ENCODE measurements at places on chromosomes 12 and 14.

- no peak for DNase-seq
Observed at GRCh38 chr12:83856803-83857202, 1055.8 kb downstream of the SLC6A15 start.

DNA sequence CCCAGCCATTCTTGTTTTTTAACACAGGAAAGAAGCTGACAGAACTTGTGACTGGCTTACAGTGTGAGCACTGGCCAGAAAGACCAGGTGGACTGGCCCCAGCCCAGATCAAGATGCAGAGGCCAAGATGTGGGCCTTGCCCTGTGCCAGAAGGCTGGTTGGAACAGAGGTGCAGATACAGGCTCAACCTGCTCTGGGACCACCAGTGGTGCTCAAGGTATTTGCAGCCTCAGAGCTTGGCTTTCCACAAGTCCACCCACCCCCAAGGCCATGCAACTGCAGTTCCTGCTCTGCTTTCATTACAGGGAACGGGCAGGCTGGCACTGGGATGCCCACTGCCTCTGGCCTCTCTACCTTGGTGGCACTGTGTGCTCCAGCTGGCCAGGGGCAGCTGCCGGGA is 23.3 kb downstream of the ZFC3H1 start:
- no peak for DNase-seq

DNA sequence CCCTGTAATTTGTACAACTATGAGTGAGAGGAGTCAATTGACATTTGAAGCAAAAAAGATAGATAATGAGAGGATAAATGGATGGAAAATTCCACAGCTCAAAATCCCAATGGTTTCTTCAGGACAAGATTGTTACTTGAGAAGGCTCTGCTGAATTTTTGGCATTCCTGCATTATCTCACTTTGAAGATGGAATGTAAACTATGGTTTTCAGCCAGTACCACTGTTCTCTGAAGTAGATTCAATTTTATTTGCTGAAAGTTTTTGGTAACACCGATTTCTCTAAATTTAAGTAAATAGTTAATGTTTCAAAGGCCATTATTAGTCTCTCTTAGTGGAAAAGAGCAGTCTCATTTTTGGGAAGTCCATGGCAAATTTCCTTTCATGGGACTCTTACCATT is 121.9 kb upstream of the SLC38A2 start:
- DNase-seq, result no peak

DNA sequence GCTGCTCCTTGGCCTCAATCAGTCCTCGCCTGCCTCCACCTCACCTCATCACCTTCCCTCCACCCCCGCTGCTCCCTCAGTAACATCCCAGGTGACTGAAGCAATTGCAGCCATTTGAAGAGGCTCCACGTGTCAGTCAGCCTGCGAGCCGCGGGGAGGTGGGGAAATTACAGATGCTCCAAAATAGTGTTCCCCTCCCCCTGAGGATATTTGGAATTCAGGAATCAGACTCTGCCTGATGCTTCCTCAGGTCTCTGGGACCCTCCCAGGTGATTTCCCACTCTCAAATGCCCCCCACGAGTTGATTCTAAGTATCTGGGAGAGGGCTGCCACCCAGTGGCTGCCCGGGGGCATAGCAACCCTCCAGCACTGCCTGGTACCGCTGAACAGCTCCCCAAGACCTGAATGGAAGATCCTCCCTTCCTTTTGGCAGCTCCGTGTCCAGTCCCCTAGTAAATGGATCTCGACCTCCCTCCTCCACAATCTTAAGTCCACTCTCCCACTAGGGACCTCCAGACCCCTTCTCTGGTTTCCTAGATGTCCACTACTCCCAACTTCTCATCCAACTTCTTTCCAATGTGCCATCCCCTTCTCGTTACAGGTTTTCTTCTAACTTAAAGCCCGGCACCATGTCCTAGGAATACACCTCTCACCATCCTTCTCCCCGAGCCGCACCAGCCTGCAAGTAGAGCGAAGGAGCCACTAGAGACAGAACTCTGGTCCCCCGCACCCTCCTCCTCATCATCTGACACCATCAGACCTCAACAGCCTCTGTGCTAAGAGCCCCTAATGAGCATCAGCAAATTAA is 1.4 kb upstream of the ASIC1 start:
- DNase-seq, result peak; percentile 70

DNA sequence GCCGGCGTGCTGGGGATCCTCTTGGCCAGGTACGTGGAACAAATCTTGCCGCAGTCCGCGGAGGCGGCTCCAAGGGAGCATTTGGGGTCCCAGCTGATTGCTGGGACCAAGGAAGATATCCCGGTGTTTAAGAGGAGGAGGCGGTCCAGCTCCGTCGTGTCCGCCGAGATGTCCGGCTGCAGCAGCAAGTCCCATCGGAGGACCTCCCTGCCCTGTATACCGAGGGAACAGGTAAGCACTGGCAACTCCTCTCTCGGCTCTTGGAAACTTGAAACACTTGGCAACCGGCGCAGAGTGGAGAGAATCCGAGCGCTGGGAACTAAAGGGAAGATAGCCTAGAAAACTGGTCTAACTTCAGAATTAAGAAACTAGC is 1.7 kb downstream of the PDE3A start:
- no peak for DNase-seq

DNA sequence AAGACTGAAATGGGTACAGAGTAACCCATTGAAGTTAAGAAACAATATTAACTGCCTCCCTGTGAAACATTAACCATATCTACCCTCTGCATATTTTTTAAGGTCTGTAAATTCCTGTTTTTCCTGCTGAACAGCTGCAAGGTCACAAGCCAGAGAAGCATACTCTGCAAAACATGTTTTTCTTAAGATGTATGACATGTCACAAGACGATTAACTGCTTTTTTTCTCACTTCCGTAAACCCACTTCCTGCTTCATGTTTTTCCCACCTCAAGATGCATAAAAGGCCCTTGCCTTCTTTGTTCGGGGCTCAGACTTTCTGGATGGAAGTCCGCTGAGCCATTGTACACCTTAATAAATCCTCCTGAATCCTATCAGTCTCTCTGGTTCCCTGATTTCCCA is 504.7 kb upstream of the MIS18BP1 start:
- DNase-seq, result no peak

GRCh38 chr12:18851271-18851670 is 113.4 kb downstream of the CAPZA3 start:
- DNase-seq, result no peak

DNA sequence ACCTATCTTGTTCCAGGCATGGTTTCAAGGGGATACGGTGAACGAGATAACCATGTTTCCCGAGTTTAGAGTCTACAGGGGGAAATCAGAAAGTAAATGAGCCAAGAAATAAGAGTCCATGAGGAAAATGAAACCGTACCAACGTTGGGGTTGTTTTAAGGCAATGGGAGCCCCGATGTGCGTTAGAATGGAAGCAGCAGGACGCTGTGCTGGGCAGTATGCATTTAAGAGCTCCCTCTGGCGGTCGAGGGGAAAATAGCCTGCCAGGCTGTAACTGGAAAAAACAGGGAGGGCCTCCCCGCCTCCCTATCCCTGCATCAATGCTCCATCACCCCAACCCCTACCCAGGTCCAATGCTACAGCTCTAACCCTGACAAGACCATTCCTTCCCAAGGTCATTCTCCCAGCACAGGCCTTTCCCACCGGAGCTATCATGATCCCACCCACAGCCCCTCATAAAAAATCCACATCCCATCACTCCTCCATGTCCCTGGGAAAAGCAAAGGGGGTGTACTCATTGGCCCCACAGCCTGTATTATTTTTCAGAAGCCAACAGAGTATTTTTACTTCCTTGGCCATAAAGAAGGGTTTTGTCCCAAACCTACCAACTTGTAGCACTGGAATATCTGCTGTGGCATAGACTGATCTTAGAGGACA is 226.3 kb upstream of the NOS1 start:
- peak; percentile 61 for DNase-seq

GRCh38 chr12:30515351-30515750 is 180.3 kb downstream of the IPO8 start:
- no peak for DNase-seq

GRCh38 chr14:36662258-36662542 is 540 bp downstream of the PAX9 start:
- DNase-seq, result no peak

DNA sequence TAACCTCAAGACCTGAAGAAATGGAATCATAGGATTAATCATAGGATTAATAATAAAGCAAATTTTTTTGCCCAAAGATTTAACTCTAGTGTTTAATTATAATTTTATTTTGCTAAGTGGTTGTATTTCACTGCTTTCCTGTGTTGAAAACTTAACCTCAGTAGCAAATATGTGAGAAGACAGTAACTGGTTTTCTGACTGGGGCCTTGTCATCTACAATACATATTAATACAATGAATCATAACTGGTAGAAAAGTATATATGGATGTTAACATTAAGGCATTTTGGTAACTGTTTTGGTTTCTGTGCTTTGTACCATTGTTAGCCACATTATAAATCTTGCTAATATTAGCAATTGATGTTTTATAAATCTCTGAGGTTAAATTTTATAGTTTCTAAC is 92.2 kb downstream of the ACSS3 start:
- no peak for DNase-seq

GRCh38 chr14:67653651-67654280 is 20.7 kb downstream of the VTI1B start:
- no peak for DNase-seq

DNA sequence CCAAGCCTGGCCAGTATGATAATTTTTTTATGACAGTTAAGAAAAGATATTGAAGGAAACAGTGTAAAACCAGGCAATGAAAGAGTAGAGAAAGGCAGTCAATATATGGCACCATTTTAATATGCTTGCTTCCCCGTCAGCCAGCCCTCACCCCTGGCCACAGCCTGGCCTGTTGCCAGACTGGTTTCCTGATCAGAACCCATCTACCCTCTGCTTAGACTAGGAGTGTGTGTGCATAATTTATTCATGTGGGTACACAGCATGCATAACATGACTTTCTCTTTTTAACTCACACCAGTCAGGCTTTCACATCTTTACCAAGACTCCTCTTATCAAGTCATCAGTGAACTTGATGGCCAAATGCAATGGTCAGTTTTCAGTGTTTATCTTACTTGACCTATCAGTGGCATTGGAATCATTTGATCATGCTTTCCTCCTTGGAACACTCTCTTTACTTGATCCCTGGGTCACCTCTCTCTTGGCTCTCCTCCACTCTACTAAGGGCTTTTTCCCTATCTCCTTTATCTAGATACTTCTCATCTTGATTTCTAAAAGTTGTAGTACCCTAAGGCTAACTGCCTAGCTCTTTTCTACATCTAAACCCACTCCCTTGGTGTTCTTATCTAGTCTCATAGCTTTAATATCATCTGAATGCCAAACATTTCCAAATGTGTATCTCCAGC is 10.0 kb upstream of the GPR19 start:
- peak; percentile 63 for DNase-seq

DNA sequence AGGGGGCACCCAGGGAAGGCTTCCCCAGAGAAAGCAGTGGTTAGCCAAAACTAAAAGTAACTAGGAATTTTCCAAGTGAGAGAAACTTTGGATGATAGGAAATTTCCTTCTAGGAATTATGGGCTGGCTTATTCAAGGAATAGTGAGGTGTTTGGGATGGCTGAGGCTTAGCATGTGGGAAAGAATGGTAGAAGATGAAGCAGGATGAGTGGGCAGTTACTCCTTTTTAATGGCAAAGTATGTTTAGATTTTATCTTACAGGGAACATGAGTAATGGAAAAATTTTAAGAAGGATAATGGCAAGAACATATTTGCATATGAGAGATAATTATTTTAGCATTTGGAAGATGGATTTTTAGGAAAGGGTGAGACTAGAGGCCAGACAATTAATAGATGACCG is 197.6 kb downstream of the SLC38A4 start:
- DNase-seq, result no peak

DNA sequence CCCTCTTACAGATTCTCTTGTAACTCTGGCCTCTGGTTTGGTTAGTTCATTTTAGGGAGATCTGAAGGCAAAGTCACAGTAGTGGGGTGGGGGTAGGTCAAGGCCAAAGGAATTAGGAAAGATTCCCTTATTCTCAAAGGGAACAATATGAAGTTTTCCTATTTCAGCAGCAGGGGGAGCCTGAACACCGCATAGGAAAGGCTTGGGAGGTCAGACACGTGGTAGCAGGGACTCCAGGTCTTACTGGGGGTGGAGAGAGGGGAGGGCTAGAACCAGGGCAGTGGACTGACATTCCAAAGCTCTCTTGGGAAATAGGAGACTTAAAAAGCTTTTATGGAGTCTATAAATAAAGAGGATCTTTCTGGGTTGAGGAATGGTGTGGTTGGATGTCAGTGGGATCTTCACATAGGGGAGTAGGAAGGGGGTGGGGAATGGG is 1.3 kb downstream of the ZC3H10 start:
- peak; percentile 68 for DNase-seq

DNA sequence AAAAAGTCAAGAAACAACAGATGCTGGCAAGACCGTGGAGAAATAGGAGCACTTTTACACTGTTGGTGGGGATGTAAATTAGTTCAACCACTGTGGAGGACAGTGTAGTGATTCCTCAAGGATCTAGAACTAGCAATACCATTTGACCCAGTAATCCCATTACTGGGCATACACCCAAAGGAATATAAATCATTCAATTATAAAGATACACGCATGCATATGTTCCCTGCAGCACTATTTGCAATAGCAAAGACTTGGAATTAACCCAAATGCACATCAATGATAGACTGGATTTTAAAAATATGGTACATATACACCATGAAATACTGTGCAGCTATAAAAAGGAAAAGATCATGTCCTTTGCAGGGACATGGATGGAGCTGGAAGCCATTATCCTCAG is 18.0 kb upstream of the CATSPERB start:
- DNase-seq, result no peak

DNA sequence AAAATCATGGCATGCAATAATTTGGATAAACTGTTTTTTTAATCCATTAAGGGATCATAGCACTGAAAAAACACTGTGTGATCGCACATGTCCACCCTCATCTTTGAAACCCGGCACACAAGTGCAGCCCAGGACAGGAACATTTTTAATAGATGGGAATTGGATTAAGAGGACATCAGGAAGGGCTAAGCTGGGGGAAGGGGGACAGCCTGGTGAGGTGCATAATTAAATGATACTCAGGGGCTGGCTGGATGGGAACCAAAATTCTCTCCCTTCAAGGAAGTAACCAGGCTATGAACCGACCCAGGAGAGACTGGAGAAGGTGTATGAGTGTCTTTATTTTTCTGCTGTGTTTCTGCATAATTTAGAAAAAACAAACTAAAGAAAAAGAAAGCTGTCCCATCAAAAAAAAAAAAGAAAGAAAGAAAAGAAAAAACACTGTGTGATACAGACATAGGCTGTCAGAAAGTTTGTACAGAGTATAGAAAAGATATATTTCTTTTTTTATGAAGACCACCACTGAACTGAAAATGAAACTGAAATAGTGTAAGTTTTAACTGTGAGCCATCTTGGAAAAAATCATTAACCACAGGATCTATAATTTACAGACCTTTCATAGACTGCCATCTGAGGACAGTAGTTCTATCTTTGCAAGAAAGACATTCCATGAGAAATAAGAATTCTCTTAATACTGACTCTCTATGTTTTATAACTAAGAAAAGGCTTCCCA is 75.1 kb upstream of the SLC38A4 start:
- no peak for DNase-seq

DNA sequence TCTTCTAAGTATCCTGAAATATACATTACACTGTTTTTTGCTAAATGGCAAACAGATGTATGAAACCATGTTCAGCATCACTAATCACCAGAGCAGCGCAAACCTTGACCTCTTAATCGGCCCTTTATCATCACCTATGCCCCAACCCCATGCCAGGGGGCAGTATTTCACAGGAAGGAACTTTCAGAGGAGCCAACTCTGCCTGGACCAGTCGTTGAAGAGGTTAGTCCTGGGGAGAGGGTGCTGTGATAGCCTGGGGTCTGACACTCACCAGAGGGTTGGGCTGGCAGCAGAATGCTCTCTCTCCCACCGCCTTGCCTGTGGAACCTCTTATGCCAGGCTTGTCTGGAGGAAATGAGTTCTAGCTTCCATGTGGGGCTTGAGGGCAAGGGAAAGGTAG is 411.7 kb downstream of the TMEM117 start:
- DNase-seq, result no peak

All from stimulated activated CD4-positive, alpha-beta T cell treated with anti-CD3 and anti-CD28 coated beads, Interleukin-2, amount 100 ng/mL, for 24 hours (primary cell).